MCF 10A (cell line): ENCODE measurements at places on chromosomes 12 and 14.

DNA sequence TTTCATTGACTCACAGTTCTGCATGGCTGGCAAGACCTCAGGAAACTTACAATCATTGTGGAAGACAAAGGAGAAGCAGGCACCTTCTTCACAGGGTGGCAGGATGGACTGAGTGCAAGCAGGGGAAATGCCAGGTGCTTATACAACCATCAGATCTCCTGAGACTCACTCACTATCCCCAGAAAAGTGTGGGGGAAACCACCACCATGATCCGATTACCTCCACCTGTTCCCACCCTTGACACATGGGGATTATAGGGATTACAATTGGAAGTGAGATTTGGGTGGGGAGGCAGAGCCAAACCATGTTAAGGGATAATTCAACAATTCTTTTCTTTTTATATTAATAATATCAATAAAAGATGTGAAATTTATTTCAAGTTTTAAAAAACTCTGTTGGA lies 34.1 kb downstream of the CNTN1 start:
- no peak overlapping the region for H3K4me3 ChIP-seq
- no peaks in the 10 kb centered on the region for H3K36me3 ChIP-seq
- no peak for DNase-seq
- no peak overlapping the region for H3K27ac ChIP-seq
- peaks cover 28% of the 10 kb centered on the region for H3K27me3 ChIP-seq

DNA sequence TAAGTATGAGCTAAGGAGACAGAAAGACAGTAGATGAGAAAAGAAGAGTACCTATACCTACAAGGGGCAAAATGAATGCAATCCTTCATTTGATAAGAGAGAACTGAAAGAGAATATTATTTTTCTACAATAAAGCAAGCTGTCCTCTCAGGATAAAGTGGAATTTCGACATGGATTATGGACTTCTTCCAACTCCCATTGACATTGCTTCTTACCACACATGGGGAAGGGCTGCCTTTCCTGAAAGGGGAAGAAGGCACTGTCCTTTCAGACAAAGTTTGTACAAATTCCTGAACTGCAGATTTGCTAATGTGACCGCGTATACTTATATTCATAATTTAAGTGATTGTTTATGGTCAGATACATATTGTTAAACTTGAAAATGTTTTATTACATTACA lies 4.3 kb upstream of the HEBP1 start:
- peaks cover 11% of the 10 kb centered on the region for H3K4me1 ChIP-seq
- H3K27me3 ChIP-seq = no peaks in the 10 kb centered on the region
- H3K4me3 ChIP-seq = no peak overlapping the region
- H3K27ac ChIP-seq = no peak overlapping the region

DNA sequence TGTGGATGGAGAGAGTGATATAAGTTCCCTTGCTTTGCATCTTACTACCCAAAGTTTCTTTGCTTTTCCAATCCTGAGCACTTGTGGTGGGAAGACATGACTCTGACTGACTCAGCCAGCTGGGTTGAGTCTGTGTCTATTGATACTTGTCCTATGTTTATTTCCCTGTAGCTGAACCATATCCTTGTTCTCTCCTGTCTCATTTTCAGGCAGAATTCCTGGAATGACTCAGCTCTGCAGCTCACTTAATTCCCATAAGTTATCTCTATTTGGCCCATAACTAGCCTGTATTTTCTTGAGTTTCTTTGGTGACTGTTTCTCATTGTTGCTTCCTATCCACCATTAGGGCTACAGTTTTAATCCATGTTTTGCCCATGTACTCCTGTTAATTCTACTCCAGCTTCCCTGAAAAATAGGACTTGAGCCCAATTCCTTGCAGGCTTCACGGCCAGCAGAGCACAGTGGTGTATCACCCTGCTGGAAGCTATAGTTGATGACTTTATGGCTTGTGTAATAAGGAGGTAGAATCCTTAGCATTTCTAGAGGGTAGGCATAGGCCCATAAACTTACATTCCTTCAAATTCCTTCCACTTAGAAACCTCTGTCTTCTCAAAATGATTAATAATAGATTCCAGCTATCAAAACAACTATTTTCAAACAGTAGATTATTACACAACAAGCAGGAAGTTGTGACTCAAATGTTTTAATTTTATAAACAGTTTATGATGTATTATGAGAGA lies 183.1 kb downstream of the TMTC3 start:
- H3K36me3 ChIP-seq = no peaks in the 10 kb centered on the region
- peak overlapping the region; percentile 22 for H3K4me3 ChIP-seq
- H3K27me3 ChIP-seq = no peaks in the 10 kb centered on the region
- DNase-seq = peak; percentile 77
- peak overlapping the region; percentile 93 for H3K27ac ChIP-seq

GRCh38 chr12:5442251-5443006 lies 10.5 kb downstream of the NTF3 start:
- no peaks in the 10 kb centered on the region for H3K36me3 ChIP-seq
- H3K4me1 ChIP-seq = no peaks in the 10 kb centered on the region
- DNase-seq = no peak
- no peak overlapping the region for H3K4me3 ChIP-seq

DNA sequence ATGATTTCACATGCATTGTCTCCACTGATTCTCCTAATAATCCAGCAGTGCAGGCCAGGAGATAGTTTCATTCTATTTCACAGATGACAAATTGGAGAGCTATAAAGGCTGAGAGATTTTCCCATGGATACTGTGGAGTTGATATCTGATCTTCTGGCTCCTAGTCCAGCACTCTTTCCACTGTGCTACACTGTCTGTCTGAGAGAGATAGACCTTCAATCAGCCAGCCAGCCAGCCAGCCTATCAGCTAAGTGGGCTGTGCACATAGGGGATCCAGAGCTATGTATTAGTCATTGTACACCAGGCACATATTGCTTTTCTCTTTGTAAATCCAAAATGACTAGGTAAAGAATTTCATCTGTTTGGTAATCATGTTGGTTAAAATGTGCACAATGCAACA lies 91.8 kb upstream of the ATP2B1 start:
- peaks cover 6% of the 10 kb centered on the region for H3K4me1 ChIP-seq
- DNase-seq = no peak
- no peak overlapping the region for H3K4me3 ChIP-seq
- H3K36me3 ChIP-seq = no peaks in the 10 kb centered on the region
- H3K27me3 ChIP-seq = no peaks in the 10 kb centered on the region

DNA sequence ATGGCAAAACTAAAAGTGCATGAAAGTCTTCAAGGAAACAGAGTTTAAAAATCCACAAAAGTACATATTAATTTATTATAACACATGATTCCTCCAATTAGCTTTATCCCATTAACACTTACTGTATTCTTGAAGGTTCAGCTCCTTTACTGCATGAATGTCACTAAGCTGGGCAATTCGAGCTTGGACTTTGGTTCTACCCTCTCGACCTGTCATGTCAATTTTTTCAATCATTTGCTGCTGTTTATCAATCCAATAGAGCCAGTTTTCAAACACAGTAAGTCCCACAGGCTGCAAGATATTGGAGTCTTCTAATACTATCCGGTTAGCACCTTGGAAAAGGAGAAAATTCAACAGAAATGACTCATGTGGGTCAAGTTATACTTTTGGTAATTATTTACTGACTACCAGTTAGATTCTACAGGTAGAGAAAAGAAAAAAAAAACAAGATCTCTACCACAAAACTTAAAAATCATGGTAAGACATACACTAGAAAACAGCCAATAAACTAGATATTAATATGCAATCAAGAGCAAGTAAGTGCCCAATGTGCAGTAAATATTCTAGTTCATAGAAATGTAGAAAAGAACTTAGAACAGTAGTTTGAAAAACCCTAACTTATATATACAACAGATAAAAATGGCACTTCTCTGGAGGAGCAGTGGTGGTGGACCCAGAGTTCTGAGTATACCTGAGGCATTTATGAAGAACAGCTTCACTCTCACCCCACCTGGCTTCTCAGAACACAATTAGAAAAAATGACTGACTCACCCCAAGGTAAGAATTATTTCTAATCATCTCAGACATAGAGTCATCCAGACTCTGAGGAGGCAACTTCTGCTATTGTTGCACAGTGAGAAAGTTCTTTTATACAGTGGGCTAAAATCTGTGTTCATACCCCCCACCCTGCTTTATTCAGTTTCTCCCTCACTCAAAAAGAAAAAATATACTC lies 67.7 kb downstream of the BCL2L14 start:
- H3K27me3 ChIP-seq = no peaks in the 10 kb centered on the region
- H3K4me3 ChIP-seq = no peak overlapping the region
- H3K36me3 ChIP-seq = peaks cover 13% of the 10 kb centered on the region
- DNase-seq = no peak
- H3K27ac ChIP-seq = no peak overlapping the region
